ENCODE measurements at places on chromosomes 1 and 21.
A peak's percentile ranks its signal among the peaks of the same experiment; 100 is the strongest.

GRCh38 chr1:230113593-230114236 lies 46.7 kb downstream of the GALNT2 start:
- no peak for DNase-seq

GRCh38 chr1:145858238-145858900 lies 512 bp downstream of the PIAS3 start:
- DNase-seq, result no peak

DNA sequence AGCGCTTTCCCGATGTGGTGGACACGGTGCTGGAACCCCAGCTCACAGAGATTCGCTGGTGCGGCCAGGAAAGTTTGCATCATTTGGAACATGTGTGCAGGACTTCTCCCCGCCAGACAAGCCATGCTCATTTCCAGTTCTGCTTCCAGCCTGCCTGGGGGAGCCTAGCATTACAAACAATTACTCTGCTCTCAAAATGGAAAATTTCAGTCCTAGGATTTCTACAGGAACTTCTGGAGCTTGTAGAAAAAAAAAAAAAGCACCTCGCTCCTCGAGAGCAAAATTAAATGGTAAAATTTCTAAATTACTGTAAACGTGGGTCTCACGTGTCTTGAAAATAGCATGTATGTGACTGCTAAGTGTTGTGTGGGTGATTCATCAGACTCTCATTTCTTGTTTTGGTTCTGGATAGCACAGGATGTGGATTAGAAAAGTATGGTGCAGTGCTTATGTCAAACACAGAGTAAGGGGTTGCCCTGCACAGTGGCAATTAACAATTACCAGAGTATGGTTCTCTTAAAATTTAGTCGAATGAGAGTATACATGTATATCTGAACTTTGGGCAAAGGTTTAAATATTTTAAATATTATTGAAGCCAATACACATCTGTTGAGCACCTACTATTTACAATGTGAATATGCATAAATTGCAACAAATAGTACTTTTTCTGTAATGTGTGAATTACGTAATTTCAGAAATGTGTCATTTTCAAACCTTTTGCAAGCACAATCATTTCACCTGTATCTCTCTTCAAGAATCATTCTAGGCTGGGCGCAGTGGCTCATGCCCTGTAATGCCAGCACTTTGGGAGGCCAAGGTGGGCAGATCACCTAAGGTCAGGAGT lies 61.8 kb upstream of the PTGFRN start:
- no peak for DNase-seq

- no peak for DNase-seq
Measured at GRCh38 chr1:44588551-44589210, 85.6 kb downstream of the TMEM53 start.

DNA sequence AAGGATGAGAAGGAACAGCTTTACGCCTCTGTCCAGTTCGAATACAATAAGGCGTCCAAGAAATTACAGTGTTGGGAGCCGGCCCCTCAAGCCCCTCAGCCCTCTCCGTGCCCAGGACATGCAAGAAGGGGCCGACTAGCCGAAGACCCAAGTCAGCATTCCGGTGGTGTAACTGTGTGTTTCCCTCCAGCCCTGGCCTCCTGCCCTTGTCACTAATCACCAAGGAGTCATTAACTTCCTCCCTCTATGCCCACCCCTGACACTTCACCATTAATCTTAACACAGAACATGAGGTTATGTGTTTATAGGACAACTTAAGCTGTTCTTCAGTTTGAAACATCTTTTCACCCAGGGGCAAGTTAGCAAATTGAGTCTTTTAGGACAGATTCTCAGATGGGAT lies 16.4 kb upstream of the C4BPB start:
- no peak for DNase-seq

DNA sequence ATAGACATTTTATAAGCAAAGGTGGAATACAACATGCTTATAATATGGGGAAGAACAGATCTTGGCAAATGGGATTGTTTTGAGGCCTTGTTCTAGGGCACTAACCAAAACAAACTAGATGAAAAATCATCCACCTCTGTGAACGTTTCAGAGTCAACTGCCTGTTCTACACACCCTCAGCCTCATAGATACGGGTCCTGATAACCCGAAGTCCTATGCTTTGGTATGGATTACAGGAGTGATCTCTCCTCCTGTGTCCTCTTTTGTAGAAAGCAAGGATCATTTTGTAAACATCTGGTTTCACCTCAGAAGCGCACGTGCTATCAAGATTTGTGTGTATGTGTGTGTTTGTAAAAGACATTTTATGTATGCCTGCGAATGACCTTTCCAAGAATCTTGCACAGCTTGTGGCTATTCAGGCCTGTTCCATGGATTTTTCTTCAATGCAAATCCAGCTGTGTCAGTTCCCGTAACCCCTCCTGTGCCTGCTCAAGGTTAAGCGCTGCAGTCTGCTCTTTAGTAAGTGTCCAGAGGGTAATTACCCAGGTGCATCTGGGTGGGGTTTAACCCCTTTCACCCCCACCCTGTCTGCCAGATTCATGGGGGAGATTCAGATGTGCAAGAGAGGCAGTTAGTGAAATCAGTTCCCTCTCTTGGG lies 132.4 kb downstream of the ROR1 start:
- DNase-seq, result no peak

GRCh38 chr21:33767236-33767635 lies 124.9 kb downstream of the ITSN1 start:
- DNase-seq, result no peak

- no peak for DNase-seq
Measured at GRCh38 chr1:1143636-1144035, 27.7 kb upstream of the C1orf159 start.

GRCh38 chr1:208165659-208166058 lies 78.5 kb downstream of the PLXNA2 start:
- DNase-seq, result no peak

DNA sequence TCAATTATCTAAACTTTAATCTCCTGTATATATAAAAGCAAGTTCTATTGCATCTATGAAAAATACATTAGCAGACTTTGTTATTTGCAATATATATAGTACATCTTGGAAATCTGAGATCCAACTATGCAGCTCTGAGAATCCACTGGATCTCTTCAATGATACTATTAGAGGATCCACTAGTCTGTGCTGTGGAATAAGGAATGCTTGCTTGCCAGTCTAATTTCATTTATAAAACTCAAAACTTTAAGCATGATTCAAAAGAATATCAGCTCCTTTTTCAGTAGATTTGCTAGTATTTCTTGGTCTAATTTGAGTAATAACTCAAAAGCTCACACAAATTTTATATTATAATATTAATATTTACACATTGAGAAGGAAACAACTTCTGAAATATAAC lies 115.1 kb downstream of the SPATA6 start:
- DNase-seq, result no peak

DNA sequence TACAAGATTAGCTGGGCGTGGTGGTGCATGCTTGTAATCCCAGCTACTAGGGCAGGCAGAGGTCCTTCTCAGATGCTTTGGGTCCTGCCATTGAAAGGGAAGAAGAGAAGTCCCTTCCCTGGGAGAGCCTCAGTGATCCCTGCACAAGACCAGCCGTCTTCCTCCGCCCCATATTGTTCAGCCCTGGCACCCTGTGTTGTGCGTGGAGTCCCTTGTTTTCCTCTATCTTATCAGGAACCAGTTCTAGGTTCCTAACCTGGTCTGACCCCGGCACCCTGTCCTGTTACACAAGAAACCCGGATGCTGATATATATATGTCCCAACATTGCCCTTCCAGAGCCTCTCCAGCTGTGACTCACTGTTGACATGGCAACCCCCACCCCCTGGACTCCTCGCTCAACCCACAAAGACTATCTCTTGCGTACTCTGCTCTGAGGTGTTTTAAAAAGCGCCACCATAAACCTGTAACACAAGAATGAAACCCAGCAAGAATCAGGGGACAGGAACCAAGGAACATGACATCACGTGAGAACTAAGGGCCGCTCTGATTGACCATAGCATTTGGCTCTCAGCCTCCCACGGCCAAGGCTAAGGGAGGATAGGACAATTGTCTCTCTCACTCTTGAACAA lies 4.8 kb downstream of the MX2 start:
- peak; percentile 61 for DNase-seq

DNA sequence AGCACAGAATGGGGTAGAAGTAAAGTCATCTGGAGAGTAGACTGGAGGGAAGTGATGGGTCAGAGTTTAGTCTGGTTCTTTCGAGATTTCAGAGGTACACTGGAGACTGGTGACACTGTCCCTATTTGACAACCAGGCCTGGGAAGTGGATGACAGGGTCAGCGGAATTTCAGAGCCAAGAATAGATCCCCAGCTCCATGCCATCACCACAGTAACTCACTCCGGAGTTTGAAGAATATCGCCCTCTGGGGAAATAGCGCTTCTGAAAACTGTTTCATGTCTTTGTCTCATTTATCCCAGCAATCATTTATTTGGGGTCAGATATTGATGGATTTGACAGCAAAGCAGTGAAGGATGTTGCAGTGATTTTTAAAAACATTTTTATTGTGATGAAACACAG lies 7.6 kb upstream of the NFASC start:
- DNase-seq, result no peak

- no peak for DNase-seq
Measured at GRCh38 chr1:2299131-2299627, 71.1 kb downstream of the SKI start.

DNA sequence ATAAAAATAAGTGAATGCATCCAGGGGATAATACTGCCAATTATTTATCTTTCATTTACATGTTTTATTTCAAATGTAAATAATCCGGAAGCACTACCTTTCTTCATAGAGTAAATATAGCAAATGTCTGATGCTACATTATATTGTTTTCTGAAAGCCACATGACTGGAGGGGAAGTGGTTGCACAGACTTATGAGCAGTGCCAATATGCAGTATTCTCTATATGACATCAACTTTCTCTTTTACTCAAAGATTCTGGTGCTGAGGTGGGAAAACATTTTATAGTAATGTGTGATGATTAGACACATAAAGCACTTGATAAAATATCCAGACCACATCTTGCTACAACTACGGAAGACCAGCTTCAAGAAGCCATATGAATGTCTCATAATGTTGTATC lies 314.7 kb downstream of the NEGR1 start:
- no peak for DNase-seq

DNA sequence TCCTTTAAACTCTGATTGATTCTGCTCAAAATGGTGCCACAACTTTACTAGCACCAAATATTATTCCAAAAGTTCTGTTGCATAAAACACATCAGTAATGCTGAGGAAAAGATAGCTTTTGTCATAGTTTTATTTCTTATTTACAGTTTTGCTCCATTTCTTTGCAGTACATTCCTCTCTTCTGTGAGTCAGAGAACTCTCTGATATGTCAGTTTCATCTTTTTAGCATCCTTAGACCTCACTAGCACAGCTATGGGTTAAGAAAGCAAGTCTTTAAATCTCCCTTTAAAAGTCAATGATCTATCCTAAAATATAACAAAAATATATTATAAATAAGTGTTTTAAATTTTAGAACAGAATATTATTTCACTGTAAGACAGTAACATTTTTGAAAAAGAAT lies 356.6 kb upstream of the SNX7 start:
- DNase-seq, result no peak

GRCh38 chr1:117967881-117968280 lies 38.3 kb downstream of the WDR3 start:
- no peak for DNase-seq

GRCh38 chr1:64884261-64885040 lies 81.9 kb downstream of the JAK1 start:
- no peak for DNase-seq

GRCh38 chr1:234659538-234659937 lies 49.6 kb upstream of the IRF2BP2 start:
- no peak for DNase-seq
